ENCODE measurements at places on chromosomes 1 and 21. TPM values are rescaled to one million over a fixed set of nuclear protein-coding genes. Genes with fewer than 3 reads are reported as not detected.
A peak's percentile ranks its signal among the peaks of the same experiment; 100 is the strongest.

The GUCA2B gene
- not detected for total RNA-seq

GRCh38 chr1:215043401-215043800 is 39.1 kb upstream of the KCNK2 start:
- H3K27me3 ChIP-seq: no peaks in the 10 kb centered on the region
- H3K4me1 ChIP-seq: no peaks in the 10 kb centered on the region
- H3K36me3 ChIP-seq: no peaks in the 10 kb centered on the region

- H3K27ac ChIP-seq: no peak overlapping the region
- peaks cover 81% of the 10 kb centered on the region for H3K36me3 ChIP-seq
- H3K27me3 ChIP-seq: no peaks in the 10 kb centered on the region
- H3K4me1 ChIP-seq: no peaks in the 10 kb centered on the region
- no peak for DNase-seq
- H3K4me3 ChIP-seq: no peak overlapping the region
Observed at GRCh38 chr1:226363801-226364513, 43.9 kb downstream of the PARP1 start.

DNA sequence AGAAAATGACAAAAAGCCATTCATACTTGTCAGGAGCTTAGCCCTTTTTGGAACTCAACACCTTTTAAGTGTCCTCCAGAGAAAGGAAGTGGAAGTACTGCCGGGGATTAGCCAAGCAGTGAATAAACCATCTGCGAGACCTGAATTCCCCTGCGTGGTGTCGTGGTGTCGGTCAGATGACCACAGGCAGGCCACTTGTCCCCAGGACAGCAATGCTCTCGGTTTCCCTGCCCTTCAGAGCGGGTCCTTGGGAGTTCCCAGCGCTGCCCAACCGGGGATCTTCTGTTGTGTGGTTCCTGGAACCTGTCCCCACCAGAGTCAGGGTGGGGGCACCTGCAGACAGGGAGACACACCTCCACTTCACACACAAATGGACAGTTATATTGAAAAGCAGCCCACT is 9.2 kb downstream of the GPR157 start:
- H3K36me3 ChIP-seq: no peaks in the 10 kb centered on the region
- H3K27ac ChIP-seq: no peak overlapping the region
- peaks cover 2% of the 10 kb centered on the region for H3K27me3 ChIP-seq
- DNase-seq: no peak
- H3K4me1 ChIP-seq: peaks cover 17% of the 10 kb centered on the region
- no peak overlapping the region for H3K4me3 ChIP-seq

The ANGPTL1 gene
- total RNA-seq: not detected

- peaks cover 3% of the 10 kb centered on the region for H3K4me1 ChIP-seq
- no peak overlapping the region for H3K4me3 ChIP-seq
- H3K27ac ChIP-seq: no peak overlapping the region
- no peaks in the 10 kb centered on the region for H3K36me3 ChIP-seq
- H3K27me3 ChIP-seq: peaks cover 33% of the 10 kb centered on the region
Observed at GRCh38 chr1:87136607-87137341, 191.9 kb upstream of the LMO4 start.

- no peak for DNase-seq
- no peak overlapping the region for H3K27ac ChIP-seq
- no peaks in the 10 kb centered on the region for H3K36me3 ChIP-seq
- H3K4me1 ChIP-seq: peaks cover 2% of the 10 kb centered on the region
- no peaks in the 10 kb centered on the region for H3K27me3 ChIP-seq
Observed at GRCh38 chr1:233509526-233509925, 104.4 kb upstream of the KCNK1 start.

- no peak overlapping the region for H3K4me3 ChIP-seq
- H3K4me1 ChIP-seq: peaks cover 14% of the 10 kb centered on the region
- no peaks in the 10 kb centered on the region for H3K27me3 ChIP-seq
- H3K27ac ChIP-seq: no peak overlapping the region
Observed at GRCh38 chr1:229478852-229479251, 29.3 kb downstream of the NUP133 start.

DNA sequence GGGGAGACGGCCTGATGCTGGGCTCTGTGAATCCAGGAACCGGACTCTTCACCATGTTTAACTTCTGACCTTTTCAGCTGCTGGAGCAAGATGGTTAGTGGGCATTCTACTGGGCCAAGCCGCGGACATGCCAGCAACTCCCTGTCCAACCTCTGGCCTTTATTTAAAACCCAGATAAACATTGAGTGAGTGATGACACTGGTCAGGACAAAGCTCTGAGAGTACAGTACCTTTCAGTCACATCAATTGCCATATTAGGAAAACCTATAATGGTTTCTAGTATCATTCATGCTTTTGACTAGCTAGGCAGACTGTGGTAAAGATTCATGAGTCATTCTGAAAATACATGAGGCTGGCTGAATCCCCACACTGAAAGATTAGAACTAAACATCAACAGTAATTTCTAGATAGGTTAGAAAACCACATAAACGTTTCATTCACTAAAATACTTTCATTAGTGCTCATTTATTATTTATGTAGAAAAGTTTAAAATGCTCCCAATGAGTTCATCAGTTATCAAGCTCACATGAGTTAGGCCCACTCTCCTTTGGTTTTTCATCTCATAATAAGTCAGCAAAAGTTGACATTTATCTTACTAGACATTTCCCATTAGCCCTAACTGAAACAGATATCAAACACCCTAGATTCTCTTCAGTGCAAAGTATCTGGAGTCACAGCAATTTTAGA is 7.1 kb upstream of the ACTA1 start:
- peaks cover 56% of the 10 kb centered on the region for H3K36me3 ChIP-seq
- H3K27ac ChIP-seq: peak overlapping the region; percentile 53
- peak; percentile 28 for DNase-seq
- H3K4me3 ChIP-seq: no peak overlapping the region

- H3K27me3 ChIP-seq: peaks cover 37% of the 10 kb centered on the region
- no peak overlapping the region for H3K27ac ChIP-seq
- peaks cover 4% of the 10 kb centered on the region for H3K4me1 ChIP-seq
- no peaks in the 10 kb centered on the region for H3K36me3 ChIP-seq
Observed at GRCh38 chr1:52127181-52128180, 14.4 kb upstream of the ZFYVE9 start.

The FCER1G gene
- 0.71 TPM for total RNA-seq

DNA sequence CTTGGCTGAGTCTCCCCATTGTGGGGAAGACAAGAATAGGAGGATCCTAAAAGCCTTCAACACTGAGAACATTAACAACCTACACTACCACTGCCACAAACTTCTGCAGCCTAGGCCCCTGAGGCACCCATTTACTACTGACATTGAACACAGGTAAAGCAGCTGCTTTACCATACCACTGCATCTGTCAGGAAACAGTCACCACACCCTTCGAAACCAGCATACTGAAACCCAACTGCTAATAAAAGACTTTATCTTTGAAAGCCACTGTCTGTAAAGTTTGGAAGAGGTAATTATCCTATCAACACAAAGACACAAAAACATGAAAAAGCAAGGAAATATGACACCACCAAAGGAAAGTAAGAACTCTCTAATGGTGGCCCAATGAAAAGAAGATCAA is 7.4 kb downstream of the IFNAR1 start:
- H3K4me1 ChIP-seq: peaks cover 52% of the 10 kb centered on the region
- no peaks in the 10 kb centered on the region for H3K27me3 ChIP-seq
- peaks cover 67% of the 10 kb centered on the region for H3K36me3 ChIP-seq
- no peak for DNase-seq

DNA sequence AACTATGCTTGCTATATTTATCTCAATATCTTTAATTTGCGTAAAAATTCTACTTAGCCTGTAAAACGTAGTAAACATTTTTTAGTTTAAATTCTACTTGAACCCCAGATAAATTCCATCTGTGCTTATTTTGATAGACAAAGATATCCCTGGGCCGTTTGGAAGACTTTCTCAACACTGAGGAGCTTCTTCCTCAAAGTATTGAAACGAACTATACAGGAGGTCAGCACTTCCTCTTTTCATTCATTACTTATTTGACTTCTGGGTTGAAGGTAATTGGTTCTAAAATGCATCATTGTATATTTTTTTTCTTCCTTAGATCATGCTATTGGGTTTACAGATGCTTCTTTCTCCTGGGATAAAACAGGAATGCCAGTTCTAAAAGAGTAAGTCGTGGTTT is 74.7 kb downstream of the HSPA13 start:
- no peaks in the 10 kb centered on the region for H3K36me3 ChIP-seq
- no peak overlapping the region for H3K4me3 ChIP-seq
- H3K4me1 ChIP-seq: no peaks in the 10 kb centered on the region
- no peak for DNase-seq
- H3K27me3 ChIP-seq: peaks cover 2% of the 10 kb centered on the region

The BARHL2 gene
- not detected for total RNA-seq

DNA sequence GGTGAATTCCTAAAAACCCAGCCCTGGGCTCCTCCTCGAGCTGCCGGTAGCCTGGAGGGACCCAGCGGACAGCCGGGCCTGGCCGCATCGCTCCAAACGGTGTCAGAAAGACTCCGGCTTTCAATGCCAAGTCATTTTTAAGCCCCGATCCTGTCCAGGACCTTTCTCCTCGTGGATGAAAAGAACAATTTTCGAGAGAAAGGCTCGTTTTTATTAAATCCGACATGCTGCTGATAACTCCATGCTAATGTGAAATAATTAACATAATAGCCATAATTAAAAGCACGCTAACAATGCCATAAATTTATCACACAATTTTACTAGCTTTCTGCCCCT is 4.6 kb upstream of the FOXD3 start:
- H3K4me3 ChIP-seq: peak overlapping the region; percentile 74
- no peak overlapping the region for H3K27ac ChIP-seq
- peaks cover 67% of the 10 kb centered on the region for H3K27me3 ChIP-seq
- no peak for DNase-seq

DNA sequence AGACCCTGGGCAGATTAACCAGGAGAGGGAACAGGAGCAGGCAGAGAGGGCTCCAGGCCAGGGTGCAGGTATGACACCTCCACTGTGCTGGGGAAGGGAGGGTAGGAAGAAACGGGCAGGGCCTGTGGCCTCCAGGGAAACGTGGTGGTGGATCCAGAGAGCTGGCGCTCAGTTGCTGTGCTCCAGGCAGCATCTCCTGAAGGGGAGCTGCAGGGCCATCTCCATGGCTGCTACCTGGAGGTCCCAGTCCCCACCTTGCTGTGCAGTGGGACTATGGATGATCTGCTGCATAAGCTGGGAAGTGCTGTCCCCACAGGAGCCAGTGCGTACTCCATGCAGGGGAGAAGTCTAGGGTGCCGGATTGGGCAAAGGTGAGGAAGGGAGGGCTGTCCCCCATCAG is 125.9 kb upstream of the RUNX3 start:
- no peak overlapping the region for H3K4me3 ChIP-seq
- H3K4me1 ChIP-seq: no peaks in the 10 kb centered on the region
- no peaks in the 10 kb centered on the region for H3K36me3 ChIP-seq
- H3K27ac ChIP-seq: no peak overlapping the region
- H3K27me3 ChIP-seq: peaks cover 38% of the 10 kb centered on the region

DNA sequence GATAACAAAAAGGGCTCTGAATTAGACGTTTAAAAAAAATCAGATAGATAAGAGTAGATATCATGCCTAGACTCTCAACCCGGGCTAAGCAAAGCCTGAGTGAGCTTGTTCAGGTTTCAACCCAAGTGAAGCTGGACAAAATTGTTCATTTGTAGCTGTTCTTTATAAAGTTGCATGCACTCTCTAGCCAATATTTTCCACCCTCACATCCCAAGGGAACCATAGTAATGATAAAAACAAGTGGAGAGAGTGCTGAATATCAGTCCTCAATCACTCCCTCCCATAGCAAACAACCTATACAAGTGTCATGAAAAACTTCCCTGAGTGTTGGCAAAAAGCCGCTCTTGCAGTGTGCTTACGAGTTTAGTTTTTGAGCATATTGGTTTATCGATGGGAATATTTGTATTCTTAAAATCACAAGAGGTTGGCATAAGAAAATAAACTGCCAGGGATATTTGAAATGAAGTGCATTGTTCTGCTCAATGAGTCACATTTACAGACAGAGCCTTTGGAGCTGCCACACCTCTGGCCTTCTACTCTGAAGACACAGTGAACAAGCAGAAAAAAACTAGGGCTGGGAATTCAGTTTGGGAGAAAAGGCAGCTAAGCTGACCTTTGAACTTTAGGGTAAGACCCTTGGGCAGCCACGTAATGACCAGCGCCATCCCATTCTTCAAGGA is 2.2 kb upstream of the CLCA2 start:
- H3K36me3 ChIP-seq: no peaks in the 10 kb centered on the region
- peaks cover 4% of the 10 kb centered on the region for H3K4me1 ChIP-seq
- no peak for DNase-seq
- peaks cover 25% of the 10 kb centered on the region for H3K27me3 ChIP-seq

DNA sequence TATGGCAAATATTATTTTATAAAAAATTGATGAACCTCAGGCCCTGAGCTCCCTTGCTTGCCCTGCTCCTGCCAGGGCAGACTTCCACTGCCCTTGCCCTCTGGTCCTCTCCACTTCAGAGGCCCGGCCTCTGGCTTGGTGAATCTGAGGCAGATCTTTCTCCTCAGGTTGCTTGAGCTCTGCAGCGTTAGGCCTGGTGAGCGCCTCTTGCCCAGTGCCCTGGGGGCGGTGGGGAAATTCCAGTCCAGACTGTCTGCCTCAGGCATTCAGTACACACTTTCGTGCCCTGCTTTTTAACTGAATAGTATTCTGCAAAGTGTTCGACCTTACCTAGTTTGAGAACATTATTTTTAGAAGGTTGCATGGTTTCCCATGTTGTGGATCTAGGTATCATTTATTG is 98.2 kb downstream of the PCBP3 start:
- no peak overlapping the region for H3K4me3 ChIP-seq
- no peak overlapping the region for H3K27ac ChIP-seq
- no peak for DNase-seq
- H3K36me3 ChIP-seq: peaks cover 10% of the 10 kb centered on the region
- no peaks in the 10 kb centered on the region for H3K27me3 ChIP-seq

The GBP7 gene
- not detected for total RNA-seq

The HAO2 gene
- not detected for total RNA-seq

The C1QC gene
- total RNA-seq: not detected

DNA sequence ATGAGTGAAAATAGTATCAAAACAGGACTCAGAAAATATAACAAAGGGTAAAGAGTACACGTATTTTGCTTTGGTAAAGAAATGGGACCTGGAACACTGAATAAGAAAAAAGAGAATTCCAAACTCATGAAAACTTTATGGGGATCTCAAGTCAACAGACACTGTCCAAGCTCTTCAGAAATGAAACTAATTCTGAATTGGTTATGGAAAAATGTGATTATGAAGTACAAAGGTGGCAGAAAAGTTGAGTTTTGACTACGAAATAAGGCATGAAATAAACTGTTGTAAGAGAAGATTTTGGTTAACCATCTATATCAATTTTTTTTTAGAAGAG is 8.4 kb downstream of the EGLN1 start:
- peaks cover 47% of the 10 kb centered on the region for H3K36me3 ChIP-seq
- H3K4me3 ChIP-seq: no peak overlapping the region
- peaks cover 49% of the 10 kb centered on the region for H3K4me1 ChIP-seq

DNA sequence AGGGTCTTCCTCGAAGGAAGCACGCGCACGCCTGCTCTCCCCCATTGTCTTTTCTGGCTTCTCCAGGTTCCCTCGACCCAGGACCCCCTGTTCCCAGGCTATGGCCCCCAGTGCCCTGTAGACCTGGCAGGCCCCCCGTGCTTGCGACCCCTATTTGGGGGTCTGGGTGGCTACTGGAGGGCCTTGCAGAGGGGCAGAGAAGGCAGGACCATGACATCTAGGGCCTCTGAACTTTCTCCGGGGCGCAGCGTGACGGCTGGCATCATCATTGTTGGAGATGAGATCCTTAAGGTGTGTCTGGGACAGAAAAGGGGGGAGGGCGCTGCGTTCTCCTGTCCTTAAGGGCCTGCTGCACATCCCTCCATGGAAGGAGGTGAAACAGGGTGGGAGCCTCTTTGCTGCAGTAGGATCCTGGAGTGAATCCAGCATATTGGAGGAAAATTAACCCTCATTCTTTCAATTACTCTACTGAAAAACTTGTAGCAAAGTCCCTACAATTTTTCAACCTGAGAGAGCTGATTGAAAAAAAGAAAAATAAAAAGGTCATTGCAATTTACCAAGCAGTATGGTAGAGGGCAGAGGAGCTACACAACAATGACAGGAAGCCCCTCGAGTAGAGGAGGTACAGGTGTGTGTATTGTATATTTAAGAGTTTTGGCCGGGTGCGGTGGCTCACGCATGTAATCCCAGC is 777 bp downstream of the FLAD1 start:
- H3K4me1 ChIP-seq: peaks cover 7% of the 10 kb centered on the region
- H3K36me3 ChIP-seq: peaks cover 37% of the 10 kb centered on the region
- H3K4me3 ChIP-seq: no peak overlapping the region
- H3K27me3 ChIP-seq: no peaks in the 10 kb centered on the region

All from activated T-helper 2 cell treated with anti-CD3 and anti-CD28 coated beads, Interferon-gamma antibody, Interleukin-2, Interleukin-4, amounts not matched to agents 10 μg/mL and 5 μg/mL and 100 μg/mL, durations not matched to agents 14 hours and 24 hours and 36 hours (primary cell).